GM12878 (cell line): ENCODE measurements at places on chromosomes 5 and 9.

DNA sequence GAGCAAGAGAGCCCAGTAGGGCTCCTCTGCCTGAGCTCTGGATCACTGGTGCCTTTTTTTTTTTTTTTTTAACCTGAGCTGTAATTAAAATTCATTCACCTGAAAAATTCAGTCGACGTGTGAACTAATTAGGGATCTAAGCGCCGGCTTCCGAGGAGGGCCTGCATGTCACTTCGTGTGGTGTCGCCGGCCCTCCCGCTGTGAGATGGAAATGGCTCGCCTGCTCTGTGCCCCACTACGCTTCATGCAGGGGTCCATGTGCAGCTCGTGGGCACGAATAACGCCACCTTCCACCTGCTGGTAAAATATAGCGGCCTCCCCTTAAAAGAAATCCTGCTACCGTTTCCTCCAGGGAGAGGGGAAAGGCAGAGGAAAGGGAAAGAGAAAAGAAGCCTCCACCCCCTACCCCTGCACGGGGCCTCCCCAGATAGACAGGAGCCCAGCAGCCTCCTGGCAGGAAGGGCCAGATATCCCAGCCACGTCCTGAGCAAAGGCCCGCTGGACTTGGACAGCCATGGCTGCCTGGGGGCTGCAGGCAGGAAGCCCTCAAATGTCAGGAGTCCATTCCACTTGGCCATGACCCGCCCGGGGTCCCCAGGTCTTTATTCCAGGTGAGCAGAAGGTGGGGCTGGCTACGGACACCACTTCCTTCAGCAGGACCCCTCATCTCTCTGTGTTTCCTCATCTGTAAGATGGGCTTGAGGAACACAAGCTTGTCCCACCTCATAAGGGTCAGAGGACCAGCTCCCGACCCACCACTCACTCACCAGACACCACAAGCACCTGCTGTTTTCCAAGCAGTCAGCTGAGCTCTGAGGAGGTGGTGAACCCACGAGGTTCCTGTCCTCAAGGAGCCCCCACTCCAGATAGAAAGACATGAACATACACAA is 38.2 kb upstream of the ZNF354A start:
- H3K27me3 ChIP-seq, result no peaks in the 10 kb centered on the region
- no peak for DNase-seq
- H3K4me3 ChIP-seq, result no peak overlapping the region
- H3K36me3 ChIP-seq, result no peaks in the 10 kb centered on the region
- no peak overlapping the region for H3K27ac ChIP-seq

DNA sequence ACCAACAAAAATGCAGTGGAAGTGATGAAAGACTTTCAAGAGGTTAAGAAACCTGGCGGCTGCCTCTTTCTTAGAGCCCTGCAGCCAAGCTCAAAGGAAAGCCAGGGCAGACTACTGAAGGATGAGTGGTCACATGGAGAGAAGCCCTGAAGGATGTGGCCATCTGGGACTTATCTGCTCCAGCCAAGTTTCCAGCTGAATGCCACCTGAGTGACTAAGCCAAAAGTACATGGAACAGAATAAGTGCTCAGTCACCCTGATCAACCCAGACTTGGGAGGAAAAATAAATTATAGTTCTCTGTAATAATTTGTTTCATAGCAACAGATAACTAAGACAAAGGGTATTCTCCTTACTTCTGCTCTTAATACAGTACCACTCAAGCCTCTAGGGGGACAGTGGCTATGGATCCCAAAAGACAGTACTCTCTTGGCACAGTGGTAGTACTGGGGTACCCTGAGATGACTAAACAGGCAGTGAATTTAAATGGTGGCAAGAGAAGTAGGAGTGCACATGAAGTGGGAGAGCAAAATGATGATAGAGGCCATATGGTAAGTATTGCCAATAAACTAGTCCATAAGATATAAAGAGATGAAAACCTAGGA is 182.3 kb downstream of the ELAVL2 start:
- no peak overlapping the region for H3K27ac ChIP-seq
- no peaks in the 10 kb centered on the region for H3K36me3 ChIP-seq
- H3K27me3 ChIP-seq, result no peaks in the 10 kb centered on the region
- no peak for DNase-seq
- H3K4me1 ChIP-seq, result no peaks in the 10 kb centered on the region

DNA sequence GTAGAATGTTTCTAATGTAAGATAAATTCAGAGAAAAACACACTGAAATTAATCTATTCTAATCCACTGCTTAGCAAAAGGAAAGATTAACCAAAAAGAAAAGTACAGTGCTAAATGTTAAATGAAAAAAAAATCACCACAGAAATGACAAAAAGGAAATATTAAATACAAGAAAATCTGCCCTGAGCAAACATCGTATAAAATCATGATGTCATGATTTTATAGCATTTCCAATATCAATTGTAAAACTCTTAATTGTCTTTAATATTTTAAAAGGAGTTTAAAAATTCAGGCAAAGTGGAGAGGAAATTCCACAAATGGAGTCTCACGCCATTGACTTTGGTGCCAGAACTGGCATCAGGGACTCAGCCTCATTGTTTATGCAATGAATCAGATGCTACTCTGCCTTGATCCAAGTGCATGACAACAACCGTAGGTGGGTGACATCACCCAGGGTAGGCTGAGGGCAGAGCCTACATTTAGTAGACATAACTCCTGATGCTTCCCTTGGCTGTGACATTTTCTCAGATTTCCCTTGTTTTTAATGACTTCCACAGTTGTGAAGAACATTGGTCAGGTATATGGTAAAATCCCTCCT is 696.8 kb downstream of the SEMA5A start:
- no peak overlapping the region for H3K27ac ChIP-seq
- DNase-seq, result no peak
- H3K4me3 ChIP-seq, result no peak overlapping the region
- no peaks in the 10 kb centered on the region for H3K27me3 ChIP-seq
- H3K4me1 ChIP-seq, result no peaks in the 10 kb centered on the region

- no peak for DNase-seq
- H3K27ac ChIP-seq, result no peak overlapping the region
- no peaks in the 10 kb centered on the region for H3K36me3 ChIP-seq
- H3K4me3 ChIP-seq, result no peak overlapping the region
- H3K4me1 ChIP-seq, result no peaks in the 10 kb centered on the region
Observed at GRCh38 chr9:23812673-23813072, 13.4 kb downstream of the ELAVL2 start.

GRCh38 chr9:107890921-107891465 is 401.4 kb upstream of the KLF4 start:
- no peaks in the 10 kb centered on the region for H3K36me3 ChIP-seq
- DNase-seq, result no peak
- H3K4me3 ChIP-seq, result no peak overlapping the region
- H3K27me3 ChIP-seq, result no peaks in the 10 kb centered on the region

GRCh38 chr9:35790385-35791296 is 750 bp upstream of the NPR2 start:
- no peaks in the 10 kb centered on the region for H3K27me3 ChIP-seq
- H3K36me3 ChIP-seq, result peaks cover 4% of the 10 kb centered on the region
- H3K4me3 ChIP-seq, result no peak overlapping the region
- no peaks in the 10 kb centered on the region for H3K4me1 ChIP-seq
- H3K27ac ChIP-seq, result no peak overlapping the region

DNA sequence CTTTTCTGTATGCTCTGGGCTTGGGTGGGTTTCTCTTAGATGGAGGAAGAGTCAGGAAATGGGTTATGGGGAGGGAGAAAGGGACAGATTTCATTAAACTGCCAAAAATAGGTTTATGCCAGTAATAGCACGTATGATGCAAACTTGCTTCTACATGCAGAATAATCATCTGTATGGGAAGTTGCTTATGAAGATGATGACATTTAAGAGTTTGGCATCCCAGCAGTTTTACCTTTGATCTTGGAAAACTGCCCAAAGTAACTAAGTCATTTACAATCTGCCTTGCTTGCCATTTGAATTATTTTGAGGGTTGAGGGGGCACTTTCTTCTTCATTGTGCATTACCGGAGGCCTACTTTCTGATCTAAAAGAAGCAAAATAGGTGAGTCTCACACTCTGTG is 282.9 kb upstream of the ANKRD55 start:
- H3K4me3 ChIP-seq, result no peak overlapping the region
- H3K27ac ChIP-seq, result no peak overlapping the region
- DNase-seq, result no peak
- H3K27me3 ChIP-seq, result no peaks in the 10 kb centered on the region
- no peaks in the 10 kb centered on the region for H3K36me3 ChIP-seq

DNA sequence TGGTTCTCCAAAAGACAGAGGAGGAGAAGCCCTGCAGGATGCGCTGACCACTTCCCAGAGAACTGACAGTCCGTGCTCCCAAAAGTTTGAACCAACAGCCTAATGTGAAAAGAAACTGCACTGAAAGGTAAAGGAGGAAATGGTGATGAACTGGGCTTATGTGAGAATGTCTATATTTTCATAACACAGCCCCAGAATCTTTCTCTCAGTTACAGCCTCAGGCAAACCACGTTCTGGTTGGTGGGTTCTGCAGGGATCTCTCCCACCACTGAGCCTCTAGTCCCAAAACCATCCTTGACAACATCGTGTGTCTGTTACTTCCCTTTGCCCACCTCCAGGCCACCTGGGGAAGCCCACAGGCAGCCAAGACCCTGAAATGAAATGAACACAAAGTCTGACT is 23.9 kb downstream of the SPARC start:
- H3K4me1 ChIP-seq, result peaks cover 42% of the 10 kb centered on the region
- H3K27me3 ChIP-seq, result no peaks in the 10 kb centered on the region
- H3K27ac ChIP-seq, result peak overlapping the region; percentile 96
- H3K4me3 ChIP-seq, result peak overlapping the region; percentile 23; the same call in 1 of the 2 replicates
- DNase-seq, result peak; percentile 77

DNA sequence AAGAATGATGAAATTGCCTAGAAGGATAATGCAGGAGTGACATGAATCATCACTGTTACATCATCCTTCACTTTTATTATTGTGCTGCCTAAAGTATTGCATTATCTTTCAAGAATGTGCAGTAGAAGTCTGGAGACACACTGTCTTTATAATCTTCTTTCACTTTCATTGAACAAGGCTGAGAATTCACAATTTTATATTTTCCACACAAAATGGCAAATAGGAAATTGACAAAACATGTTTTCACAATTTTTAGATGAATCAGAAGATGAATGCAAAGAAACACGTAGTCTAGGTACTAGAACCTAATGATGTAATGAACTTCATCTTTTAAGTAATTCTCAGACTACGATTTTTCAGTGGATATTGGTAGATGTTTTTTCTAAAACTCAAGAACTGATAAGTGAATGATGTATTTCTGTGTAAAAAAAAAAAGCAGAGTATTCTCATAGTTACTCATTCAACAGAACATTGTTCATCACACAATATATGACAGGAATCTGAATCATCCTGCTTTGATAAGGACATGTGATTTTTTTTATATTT is 131.5 kb upstream of the GRHPR start:
- peak overlapping the region; percentile 87 for H3K27ac ChIP-seq
- peaks cover 61% of the 10 kb centered on the region for H3K4me1 ChIP-seq
- no peaks in the 10 kb centered on the region for H3K27me3 ChIP-seq
- no peak for DNase-seq

GRCh38 chr9:108258640-108259039 is 597.1 kb downstream of the ACTL7B start:
- H3K4me1 ChIP-seq, result no peaks in the 10 kb centered on the region
- no peak for DNase-seq
- H3K27ac ChIP-seq, result no peak overlapping the region
- H3K36me3 ChIP-seq, result no peaks in the 10 kb centered on the region
- no peaks in the 10 kb centered on the region for H3K27me3 ChIP-seq
- no peak overlapping the region for H3K4me3 ChIP-seq

- no peaks in the 10 kb centered on the region for H3K4me1 ChIP-seq
- no peak overlapping the region for H3K4me3 ChIP-seq
- no peaks in the 10 kb centered on the region for H3K36me3 ChIP-seq
- DNase-seq, result no peak
Observed at GRCh38 chr5:159697530-159697929, 218.8 kb upstream of the ADRA1B start.

- no peaks in the 10 kb centered on the region for H3K27me3 ChIP-seq
- peak overlapping the region; percentile 91 for H3K4me3 ChIP-seq
- DNase-seq, result no peak
- H3K27ac ChIP-seq, result peak overlapping the region; percentile 87
- H3K36me3 ChIP-seq, result peaks cover 7% of the 10 kb centered on the region
Observed at GRCh38 chr5:150700246-150700593, 642 bp downstream of the RBM22 start.

DNA sequence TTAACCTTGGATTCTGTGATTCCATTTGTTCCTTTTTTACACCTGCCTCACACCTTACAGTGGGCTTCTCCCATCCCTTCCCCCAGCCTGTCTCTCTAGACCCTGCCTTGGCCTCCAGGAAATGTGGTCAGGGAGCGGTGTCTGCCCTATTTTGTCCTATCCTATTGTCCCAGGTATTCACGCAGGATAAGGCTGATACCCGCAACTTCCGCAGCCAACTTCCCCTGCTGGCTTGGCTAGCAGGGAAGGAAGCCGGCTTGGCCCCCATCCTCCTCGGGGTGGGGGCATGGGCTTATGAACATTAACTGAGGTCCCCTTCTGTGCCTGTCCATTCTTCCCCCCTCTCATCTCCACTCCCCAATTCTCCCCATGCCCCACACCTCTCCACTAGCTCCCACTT is 3.5 kb downstream of the CSF1R start:
- H3K27me3 ChIP-seq, result no peaks in the 10 kb centered on the region
- no peak overlapping the region for H3K27ac ChIP-seq
- no peak overlapping the region for H3K4me3 ChIP-seq
- no peaks in the 10 kb centered on the region for H3K36me3 ChIP-seq
- DNase-seq, result no peak
- peaks cover 20% of the 10 kb centered on the region for H3K4me1 ChIP-seq
